ENCODE measurements at places on chromosomes 13 and 19.

GRCh38 chr19:42176649-42176989 is 40.9 kb downstream of the DEDD2 start:
- peak; percentile 35 for DNase-seq

DNA sequence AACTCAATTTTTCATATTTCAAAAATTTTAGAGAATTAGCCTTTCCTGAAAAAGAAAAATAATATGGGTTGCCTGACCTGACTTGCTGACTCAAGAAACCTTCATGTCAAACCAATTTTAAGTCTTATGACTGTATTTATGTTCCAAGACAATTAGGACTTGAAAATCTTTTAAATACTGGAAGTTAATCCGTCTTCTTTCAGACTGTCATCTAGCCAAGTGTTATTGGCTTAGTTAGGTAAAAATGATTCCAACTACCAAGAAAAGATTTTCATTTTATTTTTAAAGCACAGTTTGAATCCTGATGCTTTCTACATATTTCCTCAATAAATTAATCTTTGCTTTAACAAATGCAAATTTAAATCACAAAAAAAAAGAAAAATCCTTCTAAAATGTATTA is 337.6 kb downstream of the SLITRK6 start:
- DNase-seq = no peak

GRCh38 chr13:69828527-69828926 is 279.1 kb upstream of the ATXN8OS start:
- no peak for DNase-seq

DNA sequence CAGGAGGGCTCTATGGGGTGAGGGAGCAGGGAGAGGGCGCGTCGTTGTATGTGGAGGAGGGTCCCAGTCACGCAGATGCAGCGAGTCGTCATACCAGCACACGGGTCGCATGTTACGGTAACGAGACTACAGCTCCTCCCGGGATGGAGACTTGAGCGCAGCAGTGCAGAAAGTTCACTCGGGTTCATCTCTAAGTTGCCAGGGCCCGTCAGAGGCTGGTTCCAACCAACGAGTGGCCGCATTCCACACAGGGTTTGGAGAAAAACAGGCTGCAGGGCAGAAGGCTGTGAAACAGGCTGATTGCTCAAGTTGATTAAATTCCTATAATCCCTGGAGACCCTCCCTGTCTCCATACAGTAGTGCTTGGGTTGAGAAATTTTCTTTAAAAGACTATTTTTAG is 21.9 kb upstream of the TTYH1 start:
- DNase-seq = peak; percentile 70

GRCh38 chr13:99269627-99270241 is 11.6 kb upstream of the GPR18 start:
- no peak for DNase-seq
